ENCODE measurements at places on chromosomes 2 and 18.

- DNase-seq = no peak
Observed at GRCh38 chr2:48146552-48146951, 240.3 kb upstream of the FBXO11 start.

DNA sequence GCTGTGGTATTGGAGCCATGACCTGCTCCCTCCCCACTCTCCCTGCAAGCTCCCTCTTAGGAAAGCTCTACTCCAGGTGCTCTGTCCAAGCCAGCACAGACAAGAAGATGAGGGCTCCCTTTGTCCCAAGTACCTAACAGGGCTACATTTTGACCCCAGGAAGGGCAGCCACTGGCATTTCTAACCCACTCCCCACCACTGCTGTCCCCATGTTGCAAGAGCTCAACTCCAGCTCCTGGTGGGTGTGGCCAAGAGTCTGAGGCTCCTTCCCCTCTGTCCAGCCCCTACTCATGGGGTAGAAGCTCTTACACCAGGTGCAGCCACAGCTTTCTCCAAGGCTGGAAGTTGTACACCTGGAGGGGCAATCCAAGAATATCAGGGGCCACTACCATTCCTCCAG is 127.0 kb upstream of the NPAS2 start:
- no peak for DNase-seq

- DNase-seq = no peak
Observed at GRCh38 chr2:30406853-30407252, 40.2 kb upstream of the LCLAT1 start.

DNA sequence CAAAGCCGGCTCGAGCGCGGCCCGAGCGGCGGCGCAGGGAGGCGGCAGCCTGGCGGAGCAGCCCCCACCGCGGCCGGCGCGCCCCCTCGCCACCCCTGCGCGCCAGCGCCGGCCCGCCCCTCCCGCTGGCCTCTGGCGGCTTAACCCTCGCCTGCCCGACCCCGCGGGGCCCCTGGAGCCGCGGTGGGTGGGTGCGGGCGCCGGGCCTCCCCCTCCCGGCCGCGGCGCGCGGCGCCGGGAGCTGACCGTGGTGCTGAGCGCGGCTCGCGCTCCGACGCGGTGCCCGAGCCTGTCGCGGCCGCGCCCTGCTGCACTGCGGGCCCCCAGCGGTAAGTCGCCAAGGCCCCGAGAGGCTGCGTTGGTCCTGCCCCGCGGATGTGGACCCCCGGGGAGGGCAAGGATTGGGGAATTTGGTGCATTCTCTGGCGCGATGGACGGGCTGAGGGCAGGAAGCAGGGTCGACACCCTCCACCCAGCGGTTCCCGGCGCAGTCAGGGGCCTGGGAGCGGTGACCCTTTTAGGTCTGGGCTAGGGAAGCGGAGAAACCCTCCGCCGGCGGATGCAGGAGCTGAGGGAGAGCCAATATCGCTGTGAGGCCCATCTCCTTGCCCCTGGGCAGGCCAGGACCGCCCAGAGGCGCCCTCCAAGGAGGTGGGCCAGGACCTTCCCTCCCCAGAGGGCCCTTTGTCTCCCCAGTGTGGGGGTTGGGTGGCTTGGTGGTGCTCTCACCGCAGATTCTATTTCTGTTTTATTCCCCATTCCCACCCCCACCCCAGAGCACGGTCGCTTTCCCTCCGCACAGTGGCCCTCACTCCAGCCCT is 923 bp downstream of the AMER3 start:
- no peak for DNase-seq

GRCh38 chr18:10518595-10519255 is 7.1 kb upstream of the NAPG start:
- no peak for DNase-seq

DNA sequence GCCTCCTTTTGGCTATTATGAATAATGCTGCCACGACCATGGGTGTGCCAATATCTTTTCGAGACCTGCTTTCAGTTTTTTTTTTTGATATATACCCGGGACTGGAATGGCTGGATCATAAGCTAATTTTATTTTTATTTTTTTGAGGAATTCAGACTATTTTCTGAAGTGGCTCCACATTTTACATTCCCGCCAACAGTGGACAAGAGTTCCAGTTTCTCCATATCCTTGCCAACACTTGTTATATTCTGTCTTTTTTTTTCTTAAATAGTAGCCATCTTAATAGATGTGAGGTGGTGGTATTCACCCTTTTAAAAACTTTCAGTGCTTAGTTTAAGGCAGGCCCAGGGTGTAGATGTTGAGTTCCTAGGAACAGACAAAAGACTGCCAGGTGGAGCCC is 11.8 kb downstream of the LPIN1 start:
- DNase-seq = no peak

DNA sequence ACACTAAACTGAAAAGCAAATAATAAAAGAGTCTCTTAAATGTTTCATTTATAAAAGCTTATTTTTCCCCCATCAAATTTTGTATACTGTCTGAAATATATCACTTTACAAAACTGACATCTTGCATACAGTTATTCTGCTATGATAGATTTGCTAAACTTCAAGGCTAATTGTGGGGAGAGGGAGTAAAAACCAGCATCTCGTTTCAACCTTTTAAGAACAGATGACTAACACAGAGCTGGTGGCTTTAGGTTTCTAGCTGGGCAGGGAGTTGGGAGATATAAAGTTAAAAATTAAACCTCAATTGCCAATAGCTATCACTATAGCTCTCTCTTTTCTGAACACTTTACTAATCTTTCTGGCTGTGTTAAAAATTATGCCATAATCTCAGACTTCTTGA is 23.5 kb downstream of the C1D start:
- no peak for DNase-seq

DNA sequence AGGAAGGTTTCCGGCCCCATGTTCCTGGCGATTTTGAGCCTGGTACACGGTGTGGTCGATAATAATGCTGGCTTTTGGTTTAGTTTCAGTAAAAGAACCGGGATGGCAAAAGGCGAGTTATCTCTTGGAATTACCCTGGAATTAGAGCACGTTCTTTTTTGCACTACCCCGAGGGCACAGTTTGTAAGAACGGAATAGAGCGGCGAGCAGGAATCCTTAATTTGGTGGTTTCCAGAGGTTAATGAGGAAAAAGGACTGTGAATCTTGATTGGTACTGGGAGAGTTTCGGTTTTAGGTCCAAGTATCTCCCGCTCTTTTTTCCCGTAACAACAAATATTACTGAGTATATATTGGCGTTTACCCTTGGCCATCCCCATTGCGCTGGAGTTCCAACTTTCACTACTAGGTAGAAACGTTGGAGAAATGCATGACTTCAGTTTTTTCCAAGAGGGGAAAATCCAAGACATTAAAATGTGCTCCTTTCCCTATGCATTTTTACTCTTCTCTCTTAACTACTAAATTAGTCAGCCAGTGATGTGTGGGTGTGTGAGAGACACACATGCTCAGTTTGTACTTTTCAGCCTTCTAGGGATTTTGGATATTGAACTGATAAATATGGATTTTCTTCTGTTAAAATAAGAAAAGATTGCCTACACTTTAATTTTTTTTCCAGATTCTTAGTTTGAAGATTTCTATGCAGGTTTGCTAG is 160.8 kb downstream of the AGPS start:
- DNase-seq = no peak

DNA sequence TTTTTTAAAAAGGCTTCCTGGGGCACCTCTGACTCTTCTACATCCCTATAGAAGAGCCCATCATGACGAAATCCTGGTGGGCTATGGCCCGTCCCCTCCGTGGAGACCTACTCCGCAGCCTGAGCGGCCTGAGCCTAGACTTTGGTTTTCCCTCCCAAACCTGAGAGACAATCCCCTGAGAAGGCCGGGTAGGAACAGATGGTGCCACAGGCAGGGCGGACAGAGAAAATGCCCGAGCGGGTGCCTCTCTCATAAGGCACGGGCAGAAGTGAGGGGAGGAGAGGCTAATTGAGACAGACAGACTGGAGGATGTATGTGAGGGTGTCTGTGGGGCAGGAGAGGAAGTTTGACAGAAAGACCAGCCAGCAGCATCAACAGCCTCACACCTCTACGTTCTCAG is 20.2 kb upstream of the SFXN5 start:
- no peak for DNase-seq

DNA sequence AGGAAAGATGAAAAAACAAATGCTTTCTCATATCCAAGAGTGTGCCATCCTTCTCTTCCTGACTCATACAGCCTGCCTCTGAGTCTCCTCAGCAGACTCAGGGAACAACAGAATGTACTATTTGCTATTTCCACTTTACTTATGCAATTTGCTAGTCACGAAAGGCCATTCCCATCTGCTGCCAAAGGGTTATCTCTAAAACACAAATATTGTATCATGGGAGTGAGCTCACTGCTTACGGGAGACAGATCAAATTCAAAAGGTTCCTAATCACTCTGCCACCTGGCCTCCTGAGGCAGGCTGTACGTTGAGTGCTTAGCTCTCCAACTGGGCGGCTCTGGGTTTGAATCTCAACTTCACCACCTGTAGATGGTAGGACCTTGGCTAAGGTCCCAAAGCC is 92.0 kb downstream of the GAREM1 start:
- DNase-seq = no peak

GRCh38 chr18:22778996-22779395 is 154.1 kb upstream of the RBBP8 start:
- DNase-seq = no peak

GRCh38 chr2:214014551-214015220 is 396.2 kb upstream of the VWC2L start:
- DNase-seq = no peak

- DNase-seq = no peak
Observed at GRCh38 chr2:102181376-102181775, 5.4 kb upstream of the IL1RL2 start.

DNA sequence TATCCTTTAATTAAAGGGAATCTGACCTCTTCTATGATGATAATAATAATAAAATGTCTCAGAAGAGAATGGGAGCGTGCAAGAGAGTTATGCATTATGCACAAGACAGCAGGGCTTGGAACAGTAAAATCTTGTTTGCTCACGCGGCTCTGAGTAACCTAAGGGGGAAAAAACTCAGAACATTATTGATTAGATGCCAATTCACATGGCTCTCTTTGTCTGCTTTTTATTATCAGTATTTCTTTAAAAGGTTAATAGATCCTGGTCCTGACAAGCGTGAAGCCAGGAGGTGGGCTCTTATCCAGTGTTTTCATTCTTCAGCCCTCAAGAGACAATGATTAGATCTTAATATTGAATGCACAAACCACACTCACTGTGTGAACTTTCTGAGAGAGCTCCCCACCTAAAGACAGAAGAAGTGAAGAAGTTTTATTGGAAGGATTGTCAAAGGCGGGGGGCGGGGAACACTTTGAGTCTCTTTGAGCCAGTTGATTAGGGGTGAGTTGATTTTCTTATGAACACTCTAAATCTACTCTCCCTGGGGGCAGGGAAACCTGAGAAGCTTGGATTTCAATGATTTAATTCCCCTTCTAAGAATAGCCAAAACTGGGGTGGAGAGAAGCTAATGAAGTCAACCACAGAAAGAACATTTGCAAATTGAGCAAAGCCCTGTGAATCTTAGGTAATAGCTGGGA is 127.5 kb upstream of the CTAGE1 start:
- no peak for DNase-seq

GRCh38 chr2:24492421-24493279 is 1.6 kb downstream of the NCOA1 start:
- no peak for DNase-seq

GRCh38 chr2:168920504-168921157 is 19.5 kb downstream of the G6PC2 start:
- DNase-seq = no peak

DNA sequence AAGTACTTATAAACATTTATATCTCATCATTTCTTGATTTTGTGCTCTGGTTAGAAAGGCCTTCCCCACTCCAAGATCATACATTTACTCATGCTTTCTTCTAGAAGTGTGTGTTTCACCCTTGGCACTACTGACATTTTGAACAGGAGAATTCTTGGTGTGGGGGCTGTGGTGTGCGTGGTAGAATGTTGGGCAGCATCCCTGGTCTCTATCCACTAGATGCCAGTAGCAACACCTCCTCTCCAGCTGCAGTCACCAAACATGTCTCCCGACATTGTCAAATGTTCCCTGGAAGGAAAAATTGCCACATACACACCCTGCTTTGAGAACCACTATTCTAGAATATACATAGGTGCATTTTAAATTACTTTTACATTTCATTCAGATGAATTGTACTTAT is 8.7 kb upstream of the TGIF1 start:
- no peak for DNase-seq

DNA sequence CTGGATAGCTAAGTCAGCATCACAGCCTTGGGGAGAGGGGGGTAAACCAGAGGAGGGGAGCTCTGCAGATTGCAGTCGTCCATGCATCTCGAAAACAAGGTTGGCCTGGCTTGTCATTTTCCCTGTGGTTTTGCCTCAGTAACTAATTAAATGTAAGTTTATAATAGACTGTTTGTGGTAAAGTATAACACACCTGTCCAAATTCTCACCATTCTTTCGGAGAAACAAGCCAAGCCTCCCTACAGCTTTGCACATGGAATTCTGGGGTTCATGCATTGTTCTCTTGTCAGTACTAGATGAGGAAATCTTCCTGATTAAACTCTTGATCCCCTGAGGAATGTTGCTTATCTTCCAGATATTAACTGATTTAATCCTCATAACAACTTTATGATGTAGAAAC is 1065.2 kb upstream of the FAM98A start:
- no peak for DNase-seq

GRCh38 chr2:231722721-231723307 is 14.5 kb downstream of the PTMA start:
- no peak for DNase-seq

GRCh38 chr2:97736608-97737330 is 23.4 kb downstream of the ZAP70 start:
- DNase-seq = no peak

DNA sequence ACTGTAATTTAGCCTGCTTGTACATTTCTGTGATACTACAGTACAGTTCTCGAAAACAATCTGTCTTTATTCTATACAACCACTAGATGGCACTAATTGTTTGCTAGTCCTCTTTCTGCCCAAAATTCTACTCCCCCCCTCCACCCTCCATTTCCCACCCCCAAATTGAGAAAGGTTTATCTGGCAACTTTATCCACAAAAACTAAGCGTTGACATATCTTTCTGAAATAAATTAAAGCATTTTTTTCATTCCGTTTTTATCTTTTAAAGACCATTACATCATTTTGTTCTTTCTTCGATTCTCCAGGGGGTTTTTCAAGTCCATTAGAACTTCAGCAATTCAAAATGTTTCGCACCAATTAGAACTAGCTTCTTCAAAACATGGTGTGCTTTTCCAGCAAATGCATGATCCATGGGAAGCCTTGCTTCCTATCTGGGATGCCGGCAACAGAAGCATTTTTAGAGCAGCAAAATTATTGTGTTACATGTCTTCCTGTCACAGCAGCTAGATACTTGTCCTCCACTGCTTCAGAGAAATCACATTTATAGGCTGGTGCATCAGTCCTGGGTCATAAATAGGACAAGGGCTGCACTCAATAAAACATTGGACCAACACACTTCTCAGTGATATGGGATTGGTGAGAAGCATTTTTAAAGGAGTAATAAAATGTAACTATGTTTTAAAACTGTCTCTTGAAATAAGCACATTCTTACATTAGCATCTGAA is 241.3 kb downstream of the PAX3 start:
- no peak for DNase-seq

- no peak for DNase-seq
Observed at GRCh38 chr2:162092658-162093556, 18.9 kb upstream of the DPP4 start.

GRCh38 chr2:111030260-111030891 is 90.3 kb upstream of the BCL2L11 start:
- DNase-seq = no peak

- DNase-seq = no peak
Observed at GRCh38 chr2:88227446-88227845, 57.3 kb downstream of the THNSL2 start.

All from NT2/D1 (cell line).